ENCODE measurements at places on chromosomes 16 and 17. TPM values are rescaled to one million over a fixed set of nuclear protein-coding genes. Genes with fewer than 3 reads are reported as not detected.

GRCh38 chr17:17424552-17424951 is 52.2 kb upstream of the MED9 start:
- H3K36me3 ChIP-seq, result no peaks in the 10 kb centered on the region
- H3K27me3 ChIP-seq, result no peaks in the 10 kb centered on the region
- DNase-seq, result no peak
- H3K27ac ChIP-seq, result no peak overlapping the region
- H3K4me3 ChIP-seq, result no peak overlapping the region

DNA sequence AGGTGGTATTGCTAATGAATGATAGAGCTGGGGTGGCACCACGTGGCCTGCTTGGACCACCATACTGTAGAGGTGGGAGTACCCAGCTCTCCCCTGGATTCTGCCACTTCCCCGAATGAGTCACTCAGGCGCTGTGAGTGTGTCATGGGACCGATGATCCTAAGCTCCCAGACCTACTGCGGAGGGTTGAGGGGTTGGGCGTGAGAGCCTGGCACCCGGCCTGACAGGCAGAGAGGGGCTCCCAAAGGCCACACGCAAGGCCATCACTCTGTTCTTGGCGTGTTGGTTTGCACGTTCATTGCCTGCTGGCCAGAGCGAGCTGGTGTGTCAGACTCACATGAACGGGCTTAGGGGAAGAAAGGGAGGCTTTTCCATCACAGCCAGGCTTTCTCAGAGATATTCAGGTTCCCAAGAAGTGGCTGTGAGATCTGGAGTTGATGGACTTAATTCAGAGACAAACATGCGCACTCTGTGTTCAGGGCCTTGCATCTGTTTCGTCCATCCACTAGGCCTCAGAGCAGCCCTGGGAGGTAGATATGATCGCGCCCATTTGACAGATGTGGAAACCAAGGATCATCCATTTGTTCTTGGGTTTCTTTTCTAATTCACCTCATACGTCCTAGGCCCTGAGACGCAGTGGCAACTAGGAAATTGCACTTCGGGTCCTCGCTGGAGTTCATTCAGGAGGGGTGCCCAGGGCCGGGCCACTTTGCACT is 41.4 kb downstream of the CMIP start:
- DNase-seq, result no peak
- no peaks in the 10 kb centered on the region for H3K36me3 ChIP-seq
- H3K4me3 ChIP-seq, result no peak overlapping the region

DNA sequence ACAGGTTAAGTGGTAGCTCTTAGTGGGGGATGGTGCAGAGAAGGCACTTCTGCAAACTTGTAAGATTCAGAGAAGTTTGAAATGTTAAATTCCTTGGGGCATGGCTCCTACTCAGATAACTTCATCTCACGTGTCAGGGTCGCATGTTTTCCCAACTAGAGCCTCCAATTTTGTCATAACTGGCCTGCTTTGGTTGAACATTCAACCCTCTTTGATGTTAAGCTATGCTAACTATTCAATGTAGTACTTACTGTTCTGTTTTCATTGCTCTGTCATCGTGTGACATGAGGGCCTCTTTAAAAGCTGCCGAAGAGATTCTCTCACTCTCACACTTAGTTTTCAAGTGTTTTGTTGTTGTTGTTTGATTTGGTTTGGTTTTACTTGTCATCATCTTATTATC is 280.8 kb downstream of the CDH11 start:
- DNase-seq, result no peak
- no peaks in the 10 kb centered on the region for H3K36me3 ChIP-seq
- H3K4me1 ChIP-seq, result no peaks in the 10 kb centered on the region
- no peak overlapping the region for H3K4me3 ChIP-seq
- no peak overlapping the region for H3K27ac ChIP-seq

GRCh38 chr17:32483451-32484019 is 3.3 kb upstream of the CDK5R1 start:
- H3K4me1 ChIP-seq, result peaks cover 20% of the 10 kb centered on the region
- DNase-seq, result no peak
- H3K36me3 ChIP-seq, result peaks cover 13% of the 10 kb centered on the region
- H3K27me3 ChIP-seq, result no peaks in the 10 kb centered on the region
- H3K4me3 ChIP-seq, result peak overlapping the region; percentile 69

DNA sequence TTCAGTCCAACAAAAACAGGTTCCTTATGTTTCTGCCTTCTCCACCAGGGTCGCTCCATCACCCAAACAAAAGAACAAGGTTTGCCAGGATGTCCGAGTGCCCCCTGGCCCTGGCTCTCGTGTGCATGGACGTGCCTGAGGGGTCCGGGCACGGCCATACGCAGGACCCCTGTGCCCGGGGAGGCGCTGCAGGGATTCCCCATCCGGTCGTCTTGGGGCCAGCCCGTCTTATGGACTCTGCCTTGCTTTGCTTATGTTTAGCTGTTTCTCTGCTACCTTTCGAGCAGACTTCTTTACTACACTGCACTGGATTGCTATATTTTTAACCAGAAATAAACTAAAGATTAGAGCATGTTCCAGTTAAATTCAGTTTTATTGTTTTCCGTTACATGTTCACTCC is 68.0 kb downstream of the KLHDC4 start:
- no peaks in the 10 kb centered on the region for H3K27me3 ChIP-seq
- H3K4me3 ChIP-seq, result no peak overlapping the region
- H3K4me1 ChIP-seq, result peaks cover 26% of the 10 kb centered on the region

DNA sequence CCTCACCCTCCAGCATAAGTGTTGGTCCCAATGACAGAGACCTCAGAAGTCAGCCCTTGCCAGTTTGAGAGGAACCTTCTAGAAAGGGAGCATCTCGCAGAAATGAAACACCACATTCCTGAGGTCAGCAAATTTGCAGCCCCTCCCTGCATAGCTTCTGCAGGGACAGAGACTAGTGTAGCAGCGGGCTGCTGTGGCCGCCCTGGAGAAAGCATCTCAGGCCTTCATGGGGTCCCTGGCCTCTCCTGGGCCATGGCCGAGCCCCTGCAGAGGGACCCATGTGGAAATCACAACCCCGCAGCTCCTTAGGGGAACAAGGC is 11.4 kb downstream of the HS3ST6 start:
- peaks cover 30% of the 10 kb centered on the region for H3K27me3 ChIP-seq
- DNase-seq, result no peak
- no peaks in the 10 kb centered on the region for H3K4me1 ChIP-seq
- H3K27ac ChIP-seq, result no peak overlapping the region
- no peaks in the 10 kb centered on the region for H3K36me3 ChIP-seq

RTN4RL1 gene
- 0.90 TPM for total RNA-seq

MYO15B gene
- 69.3 TPM for total RNA-seq

TOP2A gene
- 4.1 TPM for total RNA-seq

SLC5A10 gene
- total RNA-seq, result not detected

CNTD1 gene
- total RNA-seq, result not detected

OTOP2 gene
- not detected for total RNA-seq

DNAH2 gene
- not detected for total RNA-seq
